ENCODE measurements at places on chromosomes 16 and 17.

DNA sequence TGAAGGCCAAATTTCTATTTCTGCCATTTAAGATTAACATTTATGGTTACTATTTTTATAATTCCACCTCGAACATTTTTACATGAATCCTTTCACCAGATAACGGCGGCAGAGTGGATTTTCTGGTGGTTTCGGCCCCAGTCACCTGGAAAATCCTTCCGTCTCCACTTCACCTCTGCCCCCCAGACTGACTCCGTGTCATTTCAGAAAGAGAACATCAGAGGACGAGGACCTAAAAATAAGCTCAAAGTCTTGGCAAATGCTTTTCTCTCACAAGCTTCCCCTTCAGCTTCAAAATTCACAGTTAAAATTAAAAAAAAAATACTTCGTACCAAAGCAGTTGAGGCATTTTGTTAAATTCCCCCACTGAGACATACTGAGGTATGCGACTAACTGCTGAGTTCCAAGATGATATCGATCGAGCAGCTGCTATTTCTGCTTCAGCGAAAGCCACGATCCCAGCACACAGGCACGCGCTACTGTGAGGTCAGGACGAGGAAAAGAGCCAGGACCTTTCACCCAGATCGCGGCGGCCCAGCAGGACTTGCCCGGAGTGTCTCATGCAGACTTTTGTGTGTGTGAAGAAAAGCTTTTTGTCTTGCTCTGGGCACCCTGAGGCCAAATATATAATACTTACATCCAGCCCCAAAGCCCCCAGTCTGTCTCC, 36.8 kb downstream of the ASPA start:
- DNase-seq, result no peak

- DNase-seq, result peak; percentile 69
Measured at GRCh38 chr17:21513012-21513570, 136.9 kb downstream of the KCNJ12 start.

DNA sequence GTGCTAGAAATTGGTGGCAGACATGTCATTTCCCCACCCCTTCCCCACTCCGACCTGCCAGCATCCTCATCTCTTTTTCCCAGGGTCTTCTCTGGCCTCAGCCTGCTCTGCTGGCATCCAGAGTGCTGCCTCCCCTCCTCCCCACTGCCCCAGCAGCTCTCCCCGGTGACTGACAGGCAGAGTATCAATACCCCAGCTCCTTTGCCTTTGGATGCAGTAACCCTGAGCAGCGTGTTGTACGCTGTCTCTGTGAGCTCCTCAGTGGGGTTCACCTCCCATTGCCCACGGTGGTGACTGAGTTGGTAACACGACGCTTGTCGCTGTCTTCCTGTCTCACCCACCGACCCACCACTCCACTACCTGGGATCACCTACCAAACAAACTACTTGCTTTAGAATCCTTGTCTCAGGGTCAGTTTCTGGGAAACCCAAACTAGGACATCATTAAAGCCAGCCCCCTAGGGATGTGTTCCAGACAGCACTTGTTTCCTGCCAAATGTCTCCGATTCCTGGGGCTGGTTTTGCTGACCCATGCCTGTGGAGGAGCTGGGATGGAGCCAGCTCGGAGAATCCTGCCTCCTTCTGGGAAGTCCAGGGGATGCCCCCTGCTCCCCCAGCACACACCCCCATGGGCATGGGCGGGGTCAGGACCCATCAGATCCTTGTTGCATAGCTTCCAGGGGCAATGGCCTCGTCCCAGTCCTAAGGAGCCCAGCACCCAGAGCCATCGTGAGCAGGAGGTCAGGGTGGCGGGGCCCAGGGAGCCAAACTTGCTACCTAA, 8.3 kb upstream of the SBK1 start:
- no peak for DNase-seq

GRCh38 chr17:64537488-64537887, 30.7 kb downstream of the CEP95 start:
- no peak for DNase-seq

GRCh38 chr16:69399361-69399760, 13.6 kb upstream of the TERF2 start:
- no peak for DNase-seq

- DNase-seq, result no peak
Measured at GRCh38 chr17:28509789-28510188, 3.6 kb downstream of the FOXN1 start.

DNA sequence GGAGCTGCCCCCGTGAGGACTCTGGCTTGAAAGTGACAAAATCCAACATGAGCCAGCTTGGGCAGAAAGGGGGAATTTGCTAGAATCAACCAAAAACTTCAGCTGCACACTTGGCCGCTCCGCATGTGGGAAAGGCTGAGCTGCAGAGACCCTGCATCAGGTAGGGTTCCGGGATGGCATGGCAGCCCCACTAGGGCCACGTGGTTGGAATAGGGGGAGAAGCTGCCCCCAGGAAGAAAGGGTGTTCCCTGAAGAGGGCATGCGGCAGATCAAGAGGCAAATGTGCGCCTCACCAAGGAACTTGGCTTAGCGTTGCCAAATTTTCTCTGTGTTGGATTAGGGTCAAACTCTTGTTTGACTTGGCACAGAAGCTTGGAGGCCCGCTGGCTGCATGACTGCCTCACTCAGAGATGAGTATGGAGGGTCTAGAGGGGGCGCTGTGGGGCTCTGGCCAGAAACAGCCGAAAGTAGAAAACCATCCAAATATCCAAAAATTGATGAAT, 29.2 kb upstream of the WFIKKN2 start:
- no peak for DNase-seq

DNA sequence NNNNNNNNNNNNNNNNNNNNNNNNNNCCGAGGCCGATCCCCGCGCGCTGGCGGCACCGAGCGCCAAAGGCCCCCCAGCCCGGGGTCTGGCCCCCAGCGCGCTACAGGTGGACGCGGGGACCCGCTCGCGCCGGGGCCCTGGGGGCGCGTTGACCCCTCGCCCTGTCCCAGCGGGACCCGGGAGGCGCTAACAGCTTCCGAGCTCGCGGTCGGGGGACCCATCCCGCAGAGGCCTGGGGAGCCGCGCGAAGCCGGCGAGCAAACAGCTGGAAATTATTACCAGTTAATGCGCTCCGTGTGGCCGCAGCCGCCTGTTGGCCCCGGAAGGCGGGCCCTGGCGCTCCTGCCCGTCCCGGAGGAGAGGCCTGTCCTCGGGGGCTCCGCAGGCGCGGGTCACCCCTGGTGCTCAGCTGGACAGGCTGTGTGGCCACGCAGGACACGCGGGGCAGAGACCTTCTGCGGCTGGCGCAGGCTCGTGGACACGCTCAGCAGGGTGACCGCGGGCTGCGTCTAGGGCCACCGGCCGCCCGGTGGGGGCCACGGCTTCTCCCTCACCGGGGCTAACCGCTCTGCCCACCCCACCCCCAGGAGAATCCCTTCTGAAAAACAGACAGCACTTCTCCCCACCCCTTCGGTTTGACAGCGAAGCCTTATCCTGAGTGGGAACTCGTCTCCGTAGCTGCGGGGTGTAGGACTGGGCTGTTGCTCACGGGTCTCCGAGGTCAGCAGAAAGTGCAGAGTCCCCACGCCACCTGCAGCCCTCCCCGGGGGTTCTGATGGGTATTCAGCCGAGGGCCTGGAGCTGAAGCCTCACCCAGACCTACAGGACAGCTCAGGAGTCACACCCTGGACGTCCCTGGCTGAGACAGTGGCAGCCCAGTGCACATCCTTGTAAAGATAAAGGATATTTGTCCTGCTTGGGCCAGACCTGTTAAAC, 138.7 kb upstream of the RPH3AL start:
- DNase-seq, result peak; percentile 30

GRCh38 chr17:76079535-76079955, 563 bp downstream of the ZACN start:
- no peak for DNase-seq

- no peak for DNase-seq
Measured at GRCh38 chr17:44309472-44309871, 1.1 kb downstream of the RUNDC3A start.

- DNase-seq, result no peak
Measured at GRCh38 chr17:43365356-43365755, 33.4 kb upstream of the ARL4D start.

DNA sequence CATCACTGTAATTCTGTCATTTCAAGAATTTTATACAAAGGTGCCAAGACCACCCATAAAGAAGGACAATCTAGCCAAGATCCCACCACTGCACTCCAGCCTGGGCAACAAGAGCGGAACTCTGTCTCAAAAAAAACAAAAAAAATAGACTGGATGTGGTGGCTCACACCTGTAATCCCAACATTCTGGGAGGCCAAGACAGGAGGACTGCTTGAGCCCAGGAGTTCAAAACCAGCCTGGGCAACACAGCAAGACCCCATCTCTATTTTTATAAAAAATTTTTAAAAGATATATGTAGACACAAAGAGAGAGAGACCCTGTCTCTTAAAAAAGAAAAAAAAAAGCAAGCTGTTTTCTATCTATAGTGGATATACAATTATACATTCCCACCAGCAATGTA, 8.8 kb downstream of the UBE2G1 start:
- no peak for DNase-seq

- DNase-seq, result no peak
Measured at GRCh38 chr17:901191-901950, 78.2 kb downstream of the NXN start.

GRCh38 chr16:22355487-22355908, 18.9 kb downstream of the CDR2 start:
- no peak for DNase-seq

- DNase-seq, result peak; percentile 64
Measured at GRCh38 chr17:7440113-7440833, 961 bp downstream of the FGF11 start.

GRCh38 chr17:64413513-64413912, 22.9 kb upstream of the PECAM1 start:
- DNase-seq, result no peak

- DNase-seq, result no peak
Measured at GRCh38 chr17:31492880-31493655, 101.6 kb downstream of the RAB11FIP4 start.

Data from CD8-positive, alpha-beta T cell (primary cell).